ENCODE measurements at places on chromosomes 2 and 18.

GRCh38 chr2:148162871-148163270 is 142.0 kb downstream of the MBD5 start:
- DNase-seq, result no peak

GRCh38 chr2:238895361-238895882 is 47.5 kb downstream of the TWIST2 start:
- no peak for DNase-seq

GRCh38 chr18:78499586-78499985 is 480.0 kb upstream of the SALL3 start:
- DNase-seq, result no peak

- no peak for DNase-seq
These were observed 60.8 kb downstream of the SETBP1 start for GRCh38 chr18:44741511-44741910.

DNA sequence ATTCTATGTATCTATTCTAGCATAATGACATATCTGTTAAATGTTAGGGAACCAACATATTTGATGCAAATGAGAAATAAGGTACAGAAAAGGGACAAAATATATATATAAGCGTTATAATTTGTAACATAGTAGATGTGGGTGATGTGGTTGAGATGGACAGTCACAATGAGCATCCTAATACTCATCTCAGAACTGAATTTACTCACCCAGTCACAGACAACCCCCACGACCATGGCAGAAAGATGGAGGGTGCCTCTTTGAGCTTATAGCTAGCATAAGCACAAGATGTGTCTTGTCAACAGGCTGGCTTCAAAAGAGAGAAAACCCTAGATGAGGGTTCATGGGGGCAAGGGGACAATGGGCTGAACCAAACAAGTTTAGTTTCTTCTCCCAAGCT is 9.1 kb upstream of the DSG3 start:
- no peak for DNase-seq

DNA sequence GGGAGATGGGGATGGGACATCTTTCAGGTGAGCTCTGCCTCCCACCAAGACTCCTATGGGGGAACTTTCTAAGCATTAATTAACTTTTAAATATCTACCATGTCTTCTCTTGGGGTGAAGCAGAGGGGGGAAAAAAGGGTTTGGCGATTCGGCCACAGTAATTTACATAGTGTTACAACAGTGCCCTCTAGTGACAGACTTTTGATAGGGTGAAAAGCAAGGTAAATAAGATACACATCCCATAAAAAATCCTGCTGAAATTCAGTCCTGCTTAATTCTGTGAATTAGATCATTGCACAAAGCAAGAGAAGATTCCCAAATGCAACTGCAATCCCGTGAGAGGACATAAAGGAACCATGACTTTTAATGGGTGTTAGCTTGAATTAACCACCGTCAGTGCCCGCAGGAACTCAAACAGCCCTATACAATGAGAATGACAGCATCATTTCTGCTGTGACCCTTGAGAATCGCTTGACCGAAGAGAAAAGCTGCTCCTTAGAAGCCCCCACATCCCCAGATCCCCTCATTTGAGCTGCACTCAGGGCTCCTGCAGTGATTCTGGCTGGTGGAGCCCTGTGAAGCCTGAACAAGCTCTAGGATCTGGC is 32.8 kb downstream of the FAM124B start:
- DNase-seq, result no peak

DNA sequence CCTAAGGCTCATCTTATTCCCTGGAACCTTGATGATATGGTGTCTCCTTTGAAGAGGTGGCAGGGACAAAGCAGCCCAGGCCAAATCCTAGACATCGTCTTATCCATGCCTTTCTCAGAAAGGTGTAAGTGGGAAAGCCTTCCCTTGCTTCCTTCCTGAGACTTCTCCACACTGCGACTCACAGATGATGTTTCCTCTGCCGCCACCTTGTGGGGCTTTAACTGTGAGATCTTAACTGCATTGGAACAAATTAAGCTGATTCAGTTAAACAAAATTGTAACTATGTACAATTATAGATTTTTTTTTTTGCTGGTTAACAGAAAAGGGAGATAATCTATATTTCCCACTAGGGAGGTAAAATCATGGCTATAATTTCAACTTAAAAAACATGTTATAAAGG is 10.0 kb upstream of the GCA start:
- no peak for DNase-seq

GRCh38 chr18:74817576-74817975 is 219.9 kb downstream of the ZNF407 start:
- no peak for DNase-seq

DNA sequence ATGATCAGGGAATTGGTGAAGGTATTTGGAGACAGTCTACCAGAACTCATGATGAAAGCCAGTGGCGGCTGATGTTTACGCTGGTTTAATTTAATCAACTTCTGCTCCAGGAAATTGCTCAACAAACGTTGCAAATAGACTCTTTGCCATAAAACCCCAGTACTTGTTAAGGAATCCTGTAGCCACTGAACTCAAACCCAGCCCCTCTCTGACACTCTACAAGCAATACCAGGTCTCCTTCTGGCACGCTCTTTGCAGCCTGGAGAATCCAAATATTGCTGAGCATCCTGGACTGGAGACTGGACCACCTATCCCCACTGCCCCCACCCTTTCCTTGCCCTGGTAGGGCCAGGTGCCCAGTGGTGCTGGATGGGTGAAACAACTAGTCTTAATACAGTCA is 308.2 kb downstream of the FBXO15 start:
- DNase-seq, result no peak

- no peak for DNase-seq
These were observed 480.2 kb upstream of the ACVR2A start for GRCh38 chr2:147364597-147364996.

DNA sequence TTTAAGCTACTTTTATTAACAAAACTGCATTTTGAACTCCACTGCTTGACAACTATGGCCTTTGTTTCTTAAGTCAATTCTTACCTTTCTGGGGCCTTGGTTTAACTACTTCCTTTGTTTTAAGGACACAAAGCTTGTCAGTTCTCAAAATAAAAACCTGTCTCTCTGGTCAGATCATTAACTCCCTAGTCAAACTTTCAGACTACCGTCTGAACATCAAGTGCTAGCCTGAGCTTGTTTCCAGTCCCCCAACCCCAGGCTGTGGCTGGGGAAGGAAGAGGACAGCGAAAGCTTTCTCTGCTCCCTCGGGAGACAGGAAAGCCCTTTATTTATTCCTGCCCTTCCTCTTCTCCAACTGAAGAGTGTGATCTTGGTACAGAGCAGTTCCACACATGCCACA is 1.7 kb downstream of the SH3YL1 start:
- DNase-seq, result no peak

GRCh38 chr2:127455566-127456493 is 37.6 kb downstream of the PROC start:
- DNase-seq, result no peak

- DNase-seq, result no peak
These were observed 83.8 kb downstream of the FAM117B start for GRCh38 chr2:202718614-202719013.

DNA sequence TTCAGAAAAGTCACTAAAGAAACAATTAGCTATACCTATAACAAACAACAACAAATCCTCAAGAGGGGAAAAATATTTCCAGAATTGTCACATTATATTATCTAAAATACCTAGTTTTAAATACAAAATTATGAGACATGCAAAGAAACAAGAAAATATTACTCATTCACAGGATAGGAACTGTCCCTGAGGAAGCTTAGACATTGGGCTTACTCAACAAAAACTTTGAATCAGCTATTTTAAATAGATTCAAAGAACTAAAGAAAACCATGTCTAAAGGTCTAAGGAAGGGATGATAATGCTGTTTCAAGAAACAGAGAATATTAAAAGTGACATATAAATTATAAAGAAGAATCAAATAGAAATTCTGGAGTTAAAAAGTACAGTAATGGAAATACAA is 131.9 kb upstream of the ZNF516 start:
- DNase-seq, result no peak
